ENCODE measurements at places on chromosomes 13 and 19.

DNA sequence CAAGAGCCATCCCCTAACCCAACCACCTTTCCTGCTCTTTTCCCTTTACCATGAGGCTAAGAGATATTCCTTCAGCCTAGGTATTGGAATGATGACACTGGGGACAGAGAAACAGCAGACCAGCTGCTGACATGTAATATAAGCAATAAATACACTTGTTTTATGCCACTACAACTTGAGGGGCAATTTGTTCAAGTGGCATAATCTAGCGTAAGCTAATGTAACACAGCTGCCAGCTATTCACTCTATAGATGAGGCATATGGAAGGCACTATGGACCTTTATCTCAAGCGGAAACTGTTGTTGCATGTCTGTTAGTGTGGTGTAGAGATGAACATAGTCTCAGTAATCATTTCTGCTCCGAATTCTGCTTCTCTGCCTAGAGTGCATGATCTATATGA is 111.1 kb downstream of the STARD13 start:
- no peak for DNase-seq

- DNase-seq: peak; percentile 50
These were observed 10.5 kb upstream of the NTN5 start for GRCh38 chr19:48683349-48683748.

DNA sequence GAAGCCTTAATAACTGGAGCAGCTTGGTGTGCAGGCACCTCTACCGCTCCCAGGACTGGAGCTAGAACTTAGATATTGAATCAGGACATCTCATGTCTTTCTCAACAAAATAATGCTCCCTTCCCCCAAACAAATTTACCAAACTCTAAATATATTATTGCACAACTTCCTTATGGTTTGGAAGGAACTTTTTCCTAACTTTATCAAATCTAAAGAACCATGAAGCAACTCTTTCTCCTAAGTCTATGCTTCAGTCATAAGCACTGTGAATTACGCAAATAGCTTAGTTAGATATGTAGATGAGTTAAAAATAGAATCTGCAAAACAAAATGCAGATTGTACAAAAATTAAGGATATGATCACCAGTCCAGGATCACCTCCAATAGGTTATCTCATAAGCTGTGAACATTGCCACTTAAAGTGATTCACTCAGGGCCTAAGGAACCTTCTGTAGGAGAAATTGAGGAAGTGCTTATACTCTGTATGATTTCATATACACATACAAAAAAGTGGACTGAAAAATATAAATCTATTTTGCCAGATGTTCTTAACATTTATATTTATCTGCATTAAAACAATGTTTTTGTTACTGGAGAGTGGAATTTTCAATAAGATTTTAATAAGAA is 20.4 kb upstream of the MAB21L1 start:
- DNase-seq: no peak

DNA sequence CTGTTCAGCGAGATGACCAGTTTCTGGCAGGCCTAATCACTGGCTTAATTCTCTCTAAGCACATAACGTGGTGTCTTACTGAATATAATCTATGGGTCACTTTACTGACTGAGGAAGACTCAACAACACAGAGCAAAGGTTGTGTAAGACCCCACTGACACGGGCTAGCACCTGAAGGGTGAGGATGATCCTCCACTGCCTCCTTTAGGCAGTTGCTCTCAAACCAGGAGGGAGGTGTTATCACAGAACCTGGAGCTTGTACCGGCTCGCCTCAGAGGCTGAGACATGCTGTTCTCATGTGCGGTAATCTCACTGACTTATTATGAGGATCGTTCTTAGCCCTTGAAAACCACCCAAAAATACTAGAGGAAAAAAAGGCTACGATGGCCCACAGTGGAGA is 28.3 kb downstream of the RCBTB2 start:
- no peak for DNase-seq

GRCh38 chr13:100597253-100597652 is 8.7 kb upstream of the GGACT start:
- no peak for DNase-seq

GRCh38 chr13:98171900-98172589 is 5.0 kb downstream of the RNF113B start:
- DNase-seq: no peak

GRCh38 chr13:60074397-60074796 is 89.3 kb downstream of the DIAPH3 start:
- DNase-seq: no peak

- no peak for DNase-seq
These were observed 20.2 kb downstream of the CACNG6 start for GRCh38 chr19:54011507-54012211.

GRCh38 chr13:43298816-43299215 is 275.4 kb downstream of the DNAJC15 start:
- no peak for DNase-seq

DNA sequence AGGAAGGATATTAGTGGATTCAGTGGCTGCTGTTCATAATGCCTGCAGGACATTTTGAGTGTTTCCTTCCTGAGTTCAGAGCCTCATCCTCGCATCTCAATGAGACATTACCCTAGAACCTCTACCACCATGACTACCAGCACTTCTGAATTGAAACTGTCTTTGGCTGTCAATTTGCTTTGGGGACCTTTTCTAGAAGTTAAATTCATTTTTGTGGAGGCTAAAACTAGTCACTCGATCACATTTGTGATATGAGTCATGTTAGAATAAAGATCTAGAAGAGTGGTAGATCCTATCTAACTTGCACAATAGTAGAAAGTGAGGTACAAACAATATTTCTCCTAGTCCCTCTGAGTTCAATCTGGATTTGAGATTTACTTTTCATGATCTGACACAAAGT is 124.9 kb downstream of the KCNRG start:
- no peak for DNase-seq

DNA sequence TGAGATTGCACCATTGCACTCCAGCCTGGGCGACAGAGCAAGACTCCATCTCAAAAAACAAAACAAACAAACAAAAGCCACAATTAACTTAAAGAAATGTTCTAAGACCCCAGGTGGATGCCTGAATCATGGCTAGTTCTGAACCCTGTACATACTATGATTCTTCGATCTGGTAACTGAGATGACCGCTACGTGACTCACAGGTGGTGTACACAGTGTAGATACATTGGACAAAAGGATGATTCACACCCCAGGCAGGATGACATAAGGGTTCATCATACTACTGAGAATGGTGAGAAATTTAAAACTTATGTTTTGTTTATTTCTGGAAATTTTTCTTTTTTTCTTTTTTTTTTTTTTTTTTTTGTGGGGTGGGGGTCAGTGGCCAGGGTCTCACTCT is 6.5 kb downstream of the ZNF426 start:
- no peak for DNase-seq

GRCh38 chr13:58238972-58239773 is 607.6 kb downstream of the PCDH17 start:
- no peak for DNase-seq

GRCh38 chr19:13085666-13086065 is 17.0 kb downstream of the LYL1 start:
- DNase-seq: no peak

GRCh38 chr19:55503502-55504251 is 15.4 kb downstream of the SSC5D start:
- DNase-seq: peak; percentile 99

DNA sequence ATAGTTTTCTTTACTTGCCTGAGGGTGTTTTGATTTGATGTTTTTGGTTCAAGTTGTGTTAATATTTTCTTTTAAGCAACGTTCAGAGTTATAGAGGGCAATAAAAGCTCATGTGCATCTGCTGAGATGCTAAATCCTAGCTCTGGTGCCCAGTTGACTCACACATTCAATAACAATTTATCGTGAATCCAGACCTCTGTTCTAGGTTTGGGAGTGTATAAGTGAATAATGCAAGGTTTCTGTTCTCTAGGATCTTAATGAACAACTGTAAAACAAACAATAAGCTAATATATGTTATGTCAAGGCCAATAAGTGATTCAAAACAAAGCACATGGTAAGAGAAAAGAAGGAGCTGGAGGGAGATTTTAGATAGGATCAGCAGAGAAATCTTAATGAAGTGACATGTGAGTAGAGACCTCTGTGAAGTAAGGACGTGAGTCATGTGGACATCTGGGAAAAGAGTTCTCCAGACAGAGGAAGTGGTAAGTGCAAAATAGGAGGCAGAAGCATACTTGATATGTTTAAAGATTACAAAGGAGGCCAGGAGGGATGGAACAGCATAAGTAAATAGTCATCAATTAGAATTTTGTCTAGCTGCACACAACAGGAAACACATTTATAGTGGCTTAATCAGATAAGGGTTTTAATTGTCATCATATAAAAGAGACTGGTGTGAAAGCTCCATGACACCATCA is 278.5 kb upstream of the HTR2A start:
- no peak for DNase-seq

- DNase-seq: peak; percentile 58
These were observed 16.5 kb upstream of the B3GNT3 start for GRCh38 chr19:17778251-17778967.

DNA sequence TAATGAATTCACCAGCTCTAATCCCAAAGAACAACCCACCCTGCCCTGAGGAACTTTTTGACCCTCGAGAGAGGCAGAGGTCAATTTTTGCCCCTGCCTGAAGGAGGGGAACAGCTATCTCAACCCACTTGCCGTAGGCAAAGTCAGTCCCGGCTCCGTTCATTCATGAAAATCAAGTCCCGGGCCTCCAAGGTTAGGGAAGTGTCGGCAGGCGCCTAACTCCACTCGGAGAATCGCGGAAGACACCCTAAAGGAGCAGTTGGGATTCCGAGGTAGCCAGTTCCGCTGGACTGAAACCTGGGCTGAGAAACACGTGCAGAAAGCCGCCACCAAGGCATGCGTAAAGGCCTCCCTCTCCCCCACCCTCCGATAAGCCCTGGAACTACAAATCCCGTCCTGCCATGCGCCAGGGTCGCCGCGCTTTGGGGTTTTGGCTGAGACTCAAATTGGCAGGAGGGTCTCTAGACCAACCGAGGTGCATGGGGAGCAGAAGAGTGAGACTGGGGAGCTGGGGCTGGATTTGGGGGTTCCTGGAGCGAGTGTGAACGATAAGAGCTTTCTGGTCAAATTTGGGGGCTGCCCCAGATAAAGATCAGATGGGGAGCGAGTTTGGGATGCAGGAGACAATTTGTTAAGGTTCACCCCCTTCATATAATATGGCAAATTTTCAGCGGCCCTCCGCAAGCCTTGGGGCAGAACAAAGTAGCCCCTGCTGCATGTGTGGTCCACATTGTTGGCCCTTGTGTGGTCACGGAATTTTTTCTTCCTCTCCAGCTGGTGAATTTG is at the start of gene TNPO2:
Gene TNPO2 (minus strand): TSS at position 292 of the 786 bp plus-strand sequence. CDS start 2,955 bp downstream, outside the sequence.
- DNase-seq: peak; percentile 82

- no peak for DNase-seq
These were observed 195.0 kb upstream of the STARD13 start for GRCh38 chr13:33480561-33480960.

DNA sequence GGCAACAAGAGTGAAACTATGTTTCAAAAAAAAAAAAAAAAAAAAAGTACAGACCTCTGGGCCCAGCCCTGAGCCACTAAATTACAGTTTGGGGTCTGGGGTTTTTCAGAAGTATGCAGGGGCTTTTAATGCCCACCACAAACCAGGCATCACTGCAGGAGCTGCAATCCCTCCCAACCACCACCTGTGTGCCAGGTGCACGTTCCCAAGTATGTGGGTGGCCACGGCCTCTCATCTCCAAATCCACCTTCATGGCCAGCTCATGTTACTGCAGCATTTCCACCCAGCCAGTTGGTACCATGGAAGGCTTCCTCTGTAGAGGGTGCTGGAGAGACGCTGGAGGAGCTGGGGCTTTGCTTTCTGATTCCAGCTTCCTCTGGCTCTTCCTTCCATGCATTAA is 26.5 kb downstream of the CEP89 start:
- DNase-seq: no peak

DNA sequence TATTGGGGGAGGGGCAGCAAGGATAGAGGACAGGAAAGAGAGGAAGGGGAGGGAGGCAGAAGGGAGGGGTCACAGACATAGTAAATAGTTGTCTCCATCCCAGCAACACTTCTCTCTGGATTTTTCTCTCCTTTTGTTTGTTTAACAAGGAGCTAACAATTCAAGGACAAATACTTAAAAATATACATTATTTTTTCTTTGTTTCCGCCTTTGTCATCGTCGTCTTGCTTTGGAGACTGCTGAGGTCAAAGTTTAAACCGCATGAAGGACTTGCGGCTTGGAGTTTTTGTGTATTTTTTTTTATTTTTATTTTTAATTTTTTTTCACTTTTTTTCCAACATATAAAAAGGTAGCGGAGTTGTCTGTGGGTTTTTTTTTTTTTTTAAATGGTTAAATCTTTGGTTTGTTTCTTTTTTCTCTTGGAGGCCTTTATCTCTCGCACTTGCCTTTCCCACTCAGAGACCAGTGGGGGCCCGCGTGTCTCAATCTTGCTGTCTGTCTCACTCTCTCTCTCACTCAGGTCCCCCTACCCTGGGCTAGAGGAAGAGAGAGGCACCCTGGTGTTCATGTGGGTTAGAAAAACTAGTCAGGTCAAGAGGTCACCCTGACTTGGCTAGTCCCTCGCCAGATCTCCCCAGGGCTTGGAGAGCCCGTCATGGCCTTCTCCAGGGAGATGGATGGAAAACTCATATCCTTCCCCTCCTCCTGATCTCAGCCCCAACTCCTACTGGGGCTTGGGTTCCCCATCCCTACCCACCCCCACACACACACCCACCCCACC is 11.0 kb downstream of the ZNF574 start:
- no peak for DNase-seq

GRCh38 chr19:17114414-17114831 is 38.8 kb downstream of the MYO9B start:
- DNase-seq: no peak

GRCh38 chr13:41465241-41465847 is 8.0 kb downstream of the RGCC start:
- peak; percentile 81 for DNase-seq

GRCh38 chr19:53874606-53874990 is 6.9 kb downstream of the MYADM start:
- DNase-seq: no peak

DNA sequence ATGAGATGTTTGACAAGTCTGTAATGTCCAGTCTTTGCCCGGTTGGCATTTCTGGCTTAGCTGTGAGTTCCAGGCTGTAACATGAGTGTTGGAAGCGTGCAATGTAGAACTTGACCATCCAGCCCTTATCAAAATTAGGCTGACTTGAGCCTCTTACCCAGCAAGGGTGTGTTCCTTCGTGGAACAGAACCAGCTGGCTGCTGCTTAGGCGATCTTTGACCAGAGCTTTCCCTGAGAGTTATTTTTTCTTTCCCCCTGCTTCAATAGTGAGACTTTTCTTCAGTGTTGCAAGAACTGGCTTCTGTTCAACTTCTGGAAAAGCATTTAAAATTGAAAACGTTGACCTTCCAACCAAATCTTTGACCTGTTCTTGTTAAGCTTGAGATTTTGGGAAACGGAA is 6.5 kb downstream of the TNFSF13B start:
- no peak for DNase-seq

GRCh38 chr13:40230833-40231266 is 435.6 kb downstream of the FOXO1 start:
- DNase-seq: no peak

- peak; percentile 56 for DNase-seq
These were observed 26.5 kb downstream of the RANBP3 start for GRCh38 chr19:5951338-5951861.

Data from GM13977 (cell line).